MG63 (cell line): ENCODE measurements at places on chromosomes 6 and 20.

- no peak for DNase-seq
These were observed 128.8 kb upstream of the STXBP5 start for GRCh38 chr6:147075381-147075780.

GRCh38 chr20:32184961-32185603 is 22.5 kb downstream of the PLAGL2 start:
- DNase-seq: no peak

- no peak for DNase-seq
These were observed 59.3 kb downstream of the UBE3D start for GRCh38 chr6:83006270-83006905.

DNA sequence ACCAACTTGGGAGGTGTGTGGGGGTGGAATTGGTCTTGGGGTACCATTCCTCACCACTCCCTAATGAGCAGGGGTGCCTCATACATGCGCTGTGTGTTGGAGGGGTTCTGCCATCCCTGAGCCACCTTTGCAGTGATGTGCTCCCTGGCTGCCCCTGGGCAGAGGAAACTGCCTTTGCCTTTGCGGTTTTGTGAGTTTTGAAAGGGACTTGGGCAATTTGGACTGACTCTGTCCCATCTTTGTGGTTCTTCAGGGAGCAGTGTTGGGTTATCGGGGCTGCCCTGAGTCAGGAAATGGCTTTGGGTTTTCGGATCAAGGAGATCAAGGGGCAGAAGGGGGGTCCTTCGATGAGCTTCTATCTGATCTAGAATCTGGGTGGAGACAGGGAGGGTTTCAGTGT is 3.9 kb upstream of the PHACTR3 start:
- no peak for DNase-seq

- DNase-seq: no peak
These were observed 175.5 kb downstream of the EYS start for GRCh38 chr6:65531533-65531932.

GRCh38 chr6:144305985-144306384 is 20.9 kb downstream of the UTRN start:
- DNase-seq: no peak
